RPMI8226 (cell line): ENCODE measurements at places on chromosomes 11 and 22.

DNA sequence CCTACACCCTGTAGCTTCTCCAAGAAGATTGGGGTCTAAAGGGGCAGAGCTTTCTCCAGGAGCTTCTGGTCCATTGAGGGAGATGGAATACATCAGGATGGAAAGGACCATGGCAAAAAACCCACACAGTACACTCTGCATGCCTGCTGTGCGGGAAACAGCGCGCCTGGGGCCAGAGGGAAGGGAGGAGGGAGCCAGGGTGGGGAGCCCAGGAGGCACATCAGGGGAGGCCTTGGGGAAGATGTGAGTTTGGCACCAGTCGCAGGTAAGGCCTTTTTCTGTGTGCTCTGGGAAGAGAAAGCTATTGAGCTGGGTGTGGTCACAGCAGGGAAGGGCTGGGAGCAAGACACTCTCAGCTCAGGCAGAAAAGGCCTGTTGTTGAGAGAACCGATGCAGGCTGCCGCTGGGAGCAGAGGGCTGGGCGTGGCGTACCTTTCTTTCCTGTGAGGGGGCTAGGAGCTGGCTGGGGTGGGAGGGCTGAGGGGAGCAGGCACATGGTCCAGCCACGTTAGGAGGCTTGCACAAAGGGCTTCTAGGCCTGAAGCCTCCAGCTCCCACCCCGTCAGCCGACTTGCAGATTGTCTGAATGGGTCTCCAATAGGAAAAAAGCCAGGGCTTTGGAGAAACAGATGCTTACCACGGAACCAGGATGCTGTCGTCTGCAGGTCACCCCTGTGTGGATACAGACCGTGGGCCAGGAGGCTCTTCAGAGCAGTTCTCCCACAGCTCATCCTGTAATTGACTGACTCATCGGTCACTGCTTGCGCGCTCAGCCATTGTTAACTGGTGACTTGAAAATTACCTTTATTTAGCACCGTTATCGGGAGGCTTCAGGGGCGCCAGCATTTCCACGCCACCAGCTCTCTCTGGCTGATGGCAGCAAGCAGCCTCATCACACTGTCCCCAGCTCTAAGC is 237.3 kb downstream of the ST3GAL4 start:
- no peak for DNase-seq

- DNase-seq, result no peak
Measured at GRCh38 chr11:33656768-33657167, 43.9 kb downstream of the C11orf91 start.

DNA sequence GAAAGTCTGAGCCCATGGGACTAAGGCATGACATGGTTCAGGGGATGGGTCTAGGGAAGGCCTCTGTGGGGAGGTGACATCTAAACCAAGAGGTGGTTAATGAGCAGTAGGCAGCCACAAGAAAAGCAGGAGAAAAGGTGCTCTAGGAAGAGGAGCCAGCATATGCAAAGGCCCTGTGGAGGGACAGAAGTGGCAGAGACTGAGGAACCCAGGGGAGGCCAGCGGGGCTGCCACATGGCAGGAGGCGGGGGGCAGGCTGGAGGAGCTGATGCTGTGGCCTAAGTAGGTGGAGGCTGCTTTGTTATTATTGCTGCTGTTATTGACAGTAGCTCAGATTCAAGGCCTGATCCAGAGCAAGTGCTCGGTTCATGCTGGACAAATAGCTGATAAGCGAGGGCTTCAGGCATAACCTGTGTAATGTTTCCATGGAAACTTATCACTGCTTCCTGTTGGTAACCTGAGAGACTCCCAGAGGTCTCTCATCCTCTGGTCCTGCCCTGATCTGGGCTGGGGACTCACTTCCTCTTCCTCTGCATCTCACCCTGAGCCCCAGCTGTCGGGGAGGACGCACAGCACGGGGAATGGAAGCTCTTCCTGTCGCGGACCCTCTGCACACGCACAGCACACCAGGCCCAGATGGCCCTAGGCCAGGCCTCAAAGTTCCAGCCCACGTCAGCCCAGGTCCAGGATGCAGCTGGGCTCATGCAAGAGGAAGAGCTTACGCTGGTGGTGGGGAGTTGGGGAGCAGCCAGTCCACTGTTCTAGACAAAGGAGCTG is 75.2 kb upstream of the TP53I11 start:
- peak; percentile 90 for DNase-seq

GRCh38 chr11:132610791-132611190 is 921.5 kb downstream of the OPCML start:
- no peak for DNase-seq

GRCh38 chr11:64026575-64027205 is 9.0 kb upstream of the FLRT1 start:
- no peak for DNase-seq

GRCh38 chr11:17026487-17027082 is 12.4 kb upstream of the PLEKHA7 start:
- DNase-seq, result no peak

DNA sequence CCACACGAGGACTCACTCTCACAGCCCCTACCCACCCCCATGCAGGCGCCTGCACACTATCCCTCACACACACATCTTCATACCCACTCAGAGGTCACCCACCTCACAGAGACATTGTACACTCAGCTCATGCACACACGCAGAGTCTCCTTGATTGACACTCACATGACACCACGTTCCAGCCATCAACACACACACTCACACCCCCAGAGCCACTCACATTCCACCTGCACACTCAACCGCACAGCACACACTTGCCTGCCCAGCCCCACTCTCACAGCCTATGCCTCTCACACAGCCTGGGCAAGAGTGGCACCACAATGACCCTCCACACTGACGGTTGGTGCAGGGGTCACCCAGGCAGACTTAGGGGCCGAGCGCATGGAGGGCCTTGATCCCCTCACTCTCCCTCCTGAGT is 2.2 kb downstream of the SPI1 start:
- no peak for DNase-seq

- DNase-seq, result no peak
Measured at GRCh38 chr11:32030875-32031503, 59.9 kb upstream of the RCN1 start.

GRCh38 chr22:32920032-32920628 is 118.6 kb downstream of the TIMP3 start:
- no peak for DNase-seq

DNA sequence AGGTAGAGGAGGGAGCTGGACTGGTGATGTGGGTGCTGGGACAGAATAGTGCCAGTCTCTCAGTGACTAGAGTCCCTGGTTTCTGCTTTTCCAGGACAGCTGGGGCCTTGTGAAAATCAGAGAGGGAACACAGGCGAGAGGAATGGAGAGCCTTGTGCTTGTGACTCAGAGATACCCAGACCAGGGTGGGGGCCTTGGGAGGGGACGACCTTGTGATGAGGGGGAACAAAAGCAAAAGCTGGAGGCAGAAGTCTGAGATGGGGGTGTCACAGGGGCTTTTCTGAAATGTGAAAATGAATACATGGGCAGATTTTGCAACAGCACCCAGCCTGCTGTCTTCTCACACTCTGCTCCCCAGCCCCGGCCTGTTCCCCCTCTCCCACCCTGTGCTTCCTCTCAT is 3.4 kb upstream of the NR1H3 start:
- no peak for DNase-seq

GRCh38 chr11:130872102-130872501 is 44.2 kb downstream of the SNX19 start:
- DNase-seq, result no peak

GRCh38 chr11:18526521-18527296 is at the start of gene TSG101:
TSS of gene TSG101 (minus strand) at chr11:18526942. CDS start at chr11:18526816, 126 bp downstream.
- peak; percentile 90 for DNase-seq
